ENCODE measurements at places on chromosomes 6 and 20. TPM values are rescaled to one million over a fixed set of nuclear protein-coding genes. Genes with fewer than 3 reads are reported as not detected.

NHSL1 gene
- 14.1 TPM for polyA plus RNA-seq

SASH1 gene
- 33.8 TPM for polyA plus RNA-seq

SPDEF gene
- polyA plus RNA-seq: 0.15 TPM

SLC17A5 gene
- 18.9 TPM for polyA plus RNA-seq

DACT2 gene
- 22.6 TPM for polyA plus RNA-seq

IPCEF1 gene
- 4.7 TPM for polyA plus RNA-seq

GPR63 gene
- 2.7 TPM for polyA plus RNA-seq

BTN1A1 gene
- polyA plus RNA-seq: 0.23 TPM

C6orf132 gene
- 5.5 TPM for polyA plus RNA-seq

GRCh38 chr6:139736325-139736906 is 362.0 kb upstream of the CITED2 start:
- DNase-seq: no peak

GRCh38 chr6:161711938-161712337 is 438.1 kb upstream of the AGPAT4 start:
- DNase-seq: no peak

- DNase-seq: no peak
Measured at GRCh38 chr6:10310330-10310653, 104.6 kb downstream of the TFAP2A start.

DNA sequence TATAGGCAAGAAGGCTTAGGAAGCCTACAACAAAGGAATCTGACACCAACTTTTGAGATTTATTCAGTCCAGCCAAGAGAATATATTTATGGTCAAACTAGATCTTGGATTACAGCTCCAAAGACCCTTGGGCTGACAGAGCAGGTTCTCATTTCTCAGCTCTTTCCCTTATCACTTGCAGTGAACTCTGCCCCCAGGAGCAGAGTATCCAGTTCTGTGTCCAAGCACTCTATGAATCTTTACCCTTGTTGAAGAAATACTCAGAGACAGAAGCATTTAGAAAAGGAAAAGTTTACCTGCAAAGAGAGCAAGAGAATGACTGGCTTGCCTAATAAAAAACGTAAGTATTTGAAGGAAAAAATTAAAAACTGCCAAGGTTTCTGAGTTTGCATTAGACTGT is 190.5 kb downstream of the SLC16A10 start:
- no peak for DNase-seq

GRCh38 chr6:108465098-108465495 is 95.6 kb upstream of the FOXO3 start:
- no peak for DNase-seq

DNA sequence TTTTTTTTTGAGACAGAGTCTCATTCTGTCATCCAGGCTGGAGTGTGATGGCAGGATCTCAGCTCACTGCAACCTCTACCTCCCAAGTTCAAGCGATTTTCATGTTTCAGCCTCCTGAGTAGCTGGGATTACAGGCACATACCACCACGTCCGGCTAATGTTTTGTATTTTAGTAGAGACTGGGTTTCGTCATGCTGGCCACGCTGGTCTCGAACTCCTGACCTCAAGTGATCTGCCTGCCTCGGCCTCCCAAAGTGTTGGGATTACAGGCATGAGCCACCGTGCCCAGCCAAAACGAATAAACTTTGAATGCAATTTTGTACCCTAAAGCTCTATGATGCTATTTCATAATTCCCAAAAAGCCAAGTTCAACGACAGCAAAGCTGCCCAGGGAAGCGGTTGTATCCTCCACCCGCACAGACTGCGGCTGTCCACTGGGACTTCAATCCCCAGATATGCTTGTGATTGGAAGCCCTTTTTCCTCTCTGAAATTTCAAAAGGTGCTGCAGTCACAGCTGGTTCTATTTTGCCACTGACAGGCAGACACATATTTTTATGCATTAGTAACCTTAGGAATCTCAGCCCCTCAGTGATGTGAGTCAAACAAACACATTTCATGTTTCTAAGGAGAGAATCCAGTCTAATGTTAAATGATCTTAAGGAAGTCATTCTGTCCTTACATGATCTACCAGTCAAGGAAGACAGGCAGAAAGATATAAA is 8.7 kb upstream of the RAMACL start:
- no peak for DNase-seq

DNA sequence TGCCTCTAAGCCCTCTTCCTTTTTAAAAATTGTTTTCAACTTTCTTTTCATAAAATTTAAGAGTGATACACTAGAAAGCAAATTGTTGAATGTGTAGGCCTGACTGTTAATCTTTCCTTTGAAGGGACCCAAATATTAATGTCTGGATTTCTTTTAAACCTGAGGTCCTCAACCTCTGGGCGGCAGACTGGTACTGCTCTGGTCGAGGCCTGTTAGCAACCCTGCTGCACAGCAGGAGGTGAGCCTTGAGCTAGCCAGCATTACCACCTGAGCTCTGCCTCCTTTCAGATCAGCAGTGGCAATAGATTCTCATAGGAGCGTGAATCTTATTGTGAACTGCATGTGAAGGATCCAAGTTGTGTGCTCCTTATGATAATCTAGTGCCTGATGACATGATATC is 191.2 kb downstream of the MANEA start:
- no peak for DNase-seq

- peak; percentile 35 for DNase-seq
Measured at GRCh38 chr6:41894366-41895299, 542 bp downstream of the USP49 start.

- DNase-seq: no peak
Measured at GRCh38 chr6:72246926-72247325, 360.6 kb downstream of the RIMS1 start.

DNA sequence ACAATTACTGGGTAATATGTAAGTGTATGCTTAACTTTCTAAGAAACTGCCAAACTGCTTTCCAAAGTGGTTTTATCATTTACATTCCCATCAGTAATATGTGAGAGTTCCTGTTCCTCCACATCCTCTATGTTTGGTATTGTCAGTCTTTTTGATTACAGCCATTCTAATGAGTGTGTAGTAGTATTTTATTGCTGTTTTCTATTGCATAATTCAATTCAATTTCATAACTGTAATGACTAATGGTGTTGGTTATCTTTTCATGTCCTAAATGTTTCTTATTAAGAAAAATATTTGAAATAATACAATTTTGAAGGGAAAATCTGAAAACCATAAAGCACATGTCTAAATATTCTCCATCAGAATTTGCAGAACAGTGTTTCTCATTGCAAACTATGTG is 119.3 kb downstream of the MAP3K7 start:
- DNase-seq: no peak

- DNase-seq: no peak
Measured at GRCh38 chr20:16744178-16744807, 3.9 kb upstream of the OTOR start.

DNA sequence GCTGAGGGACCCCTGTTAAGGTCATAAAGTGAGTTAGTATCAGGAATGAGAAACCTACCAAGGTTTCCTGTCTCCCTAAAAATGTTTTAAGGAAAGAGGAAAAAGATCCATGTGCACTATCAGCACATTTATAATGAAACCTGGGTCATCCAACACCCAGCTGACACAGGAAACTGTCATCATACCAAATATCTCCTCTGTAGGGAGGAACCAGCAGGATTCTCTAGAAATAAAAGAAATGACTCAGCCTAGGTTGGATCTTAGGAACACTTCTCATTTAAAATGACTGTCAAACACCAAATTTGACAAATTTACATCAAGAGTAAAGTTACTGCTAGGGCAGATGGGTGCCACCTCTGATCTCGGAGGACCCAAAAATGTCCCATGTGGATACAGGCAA is 21.7 kb downstream of the GFOD1 start:
- no peak for DNase-seq

GRCh38 chr6:1552296-1552761 is 57.4 kb upstream of the FOXC1 start:
- no peak for DNase-seq

GRCh38 chr6:89298680-89299465 is 16.2 kb downstream of the GABRR2 start:
- DNase-seq: no peak

DNA sequence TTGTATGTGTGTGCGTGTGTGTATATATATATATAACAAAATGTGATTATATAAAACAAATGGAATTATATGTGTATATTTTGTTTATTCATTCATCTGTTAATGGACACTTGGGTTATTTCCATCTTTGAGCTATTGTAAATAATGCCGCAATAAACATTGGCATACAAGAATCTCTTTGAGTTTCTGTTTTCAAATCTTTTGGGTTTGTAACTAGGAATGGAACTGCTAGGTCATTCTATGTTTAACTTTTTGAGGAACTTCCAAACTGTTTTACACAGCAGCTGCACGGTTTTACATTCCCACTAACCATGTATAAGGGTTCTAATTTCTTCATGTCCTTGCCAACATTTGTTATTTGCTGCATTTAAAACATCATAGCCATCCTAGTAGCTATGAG is 39.9 kb upstream of the TGM2 start:
- no peak for DNase-seq

- no peak for DNase-seq
Measured at GRCh38 chr6:77340331-77340730, 123.0 kb downstream of the HTR1B start.

GRCh38 chr20:17443131-17443858 is 87.9 kb downstream of the BFSP1 start:
- no peak for DNase-seq
